Hepatic stellate cell (primary cell): ENCODE measurements at places on chromosomes 4 and X.

GRCh38 chr4:33850371-33850902 lies 2393.9 kb downstream of the ARAP2 start:
- no peak for DNase-seq

GRCh38 chrX:123905332-123905731 lies 45.5 kb downstream of the XIAP start:
- DNase-seq = no peak

GRCh38 chrX:13254076-13254785 lies 65.6 kb downstream of the ATXN3L start:
- no peak for DNase-seq

DNA sequence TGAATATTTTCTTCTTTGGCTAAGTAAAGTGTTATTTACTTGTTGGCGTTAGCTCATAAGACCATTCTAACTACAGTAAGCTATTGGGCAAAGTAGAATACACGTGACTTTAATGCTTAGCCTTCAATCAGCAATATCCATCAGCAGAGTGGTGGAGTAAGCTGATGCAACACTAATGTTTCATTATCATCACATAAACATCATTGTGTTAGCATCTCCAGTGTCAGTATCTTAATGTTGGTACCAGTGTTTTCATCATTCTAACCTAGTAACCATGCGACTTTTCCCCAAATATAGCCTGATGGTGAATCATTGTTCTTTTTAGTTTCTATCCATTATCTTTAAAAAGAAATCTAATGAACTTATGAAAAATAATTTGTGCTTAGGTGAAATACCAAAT lies 48.5 kb downstream of the APOOL start:
- no peak for DNase-seq

DNA sequence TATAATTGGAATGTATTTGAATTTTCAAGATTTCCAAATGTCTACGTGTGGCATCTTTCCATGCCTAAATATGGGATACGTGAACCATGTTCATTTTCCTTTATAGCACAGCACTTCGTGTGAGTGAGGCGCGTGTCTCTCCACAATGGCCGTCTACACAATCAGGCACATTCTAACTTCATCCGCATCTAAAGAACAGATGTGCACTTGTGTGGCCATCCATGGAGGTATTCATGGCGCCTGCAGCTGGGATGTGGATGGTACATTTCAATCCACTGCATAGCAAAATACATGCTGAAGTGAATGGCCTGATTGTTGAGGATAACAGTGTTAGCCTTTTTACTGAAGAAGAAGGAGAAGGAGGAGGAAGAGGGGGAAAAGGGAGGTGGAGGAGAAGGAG lies 34.5 kb upstream of the TRIM2 start:
- no peak for DNase-seq

GRCh38 chrX:130893356-130894085 lies 9.5 kb downstream of the ENOX2 start:
- DNase-seq = no peak

DNA sequence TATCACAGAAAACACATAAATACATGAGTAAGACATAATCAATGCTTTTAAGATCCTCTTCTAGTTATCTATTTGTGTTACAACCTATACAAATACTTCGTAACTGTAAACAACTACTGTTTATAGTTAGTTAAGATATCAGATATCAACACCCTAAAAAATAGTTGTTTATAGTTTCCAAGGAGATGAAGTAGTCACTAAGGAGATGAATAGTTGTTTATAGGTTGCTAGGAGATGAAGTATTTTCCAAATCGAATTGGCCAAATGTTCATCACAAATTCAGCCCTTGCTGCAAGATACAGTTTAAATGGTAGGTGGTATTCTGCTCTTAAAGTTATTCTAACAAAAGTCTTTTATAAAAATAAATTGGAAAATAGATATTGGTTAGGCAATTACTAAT lies 618.2 kb upstream of the PCDH10 start:
- DNase-seq = no peak

DNA sequence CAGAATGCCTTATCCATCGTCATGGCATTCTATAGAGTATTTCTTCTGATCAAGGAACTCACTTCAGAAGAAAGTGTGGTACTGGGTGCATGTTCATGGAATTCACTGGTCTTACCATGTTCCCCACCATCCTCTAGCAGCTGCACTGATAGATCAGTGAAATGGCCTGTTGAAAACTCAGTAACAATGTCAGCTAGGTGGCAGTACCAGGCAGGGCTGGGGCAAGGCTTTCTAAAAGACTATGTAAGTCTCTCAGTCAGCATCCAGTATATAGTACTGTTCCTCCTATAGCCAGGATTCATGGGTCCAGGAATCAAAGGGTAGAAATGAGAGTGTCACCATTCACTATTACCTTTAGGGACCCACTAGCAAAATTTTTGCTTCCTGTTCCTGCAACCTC lies 15.8 kb upstream of the LDB2 start:
- no peak for DNase-seq

GRCh38 chr4:518569-519083 lies 19.6 kb downstream of the PIGG start:
- DNase-seq = no peak

DNA sequence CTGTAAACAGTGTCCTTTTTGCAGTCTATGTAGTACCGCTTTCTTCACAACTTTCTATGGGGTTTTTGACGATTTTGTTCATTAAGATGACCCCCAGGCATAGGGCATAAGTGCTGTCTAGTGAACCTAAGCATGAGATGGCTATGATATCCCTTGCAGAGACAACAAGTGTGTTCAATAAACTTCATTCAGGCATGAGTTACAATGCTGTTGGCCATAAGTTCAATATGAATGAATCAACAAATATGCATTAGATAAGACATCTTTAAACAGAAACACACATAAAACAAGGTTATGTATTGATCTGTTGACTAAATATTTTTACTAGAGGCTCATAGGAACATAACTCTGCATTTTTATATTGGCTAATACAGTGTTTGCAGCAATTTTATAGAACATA lies 1322.0 kb downstream of the ARAP2 start:
- no peak for DNase-seq
